ENCODE measurements at places on chromosomes 1 and 21. TPM values are rescaled to one million over a fixed set of nuclear protein-coding genes. Genes with fewer than 3 reads are reported as not detected.

- DNase-seq = no peak
Observed at GRCh38 chr1:107432108-107432507, 291.3 kb downstream of the NTNG1 start.

- DNase-seq = peak; percentile 73
Observed at GRCh38 chr21:42218836-42219605, at the start of gene ABCG1. Gene ABCG1, plus strand, starts transcription at chr21:42219140. Its CDS starts 123 bp downstream, at chr21:42219263.

GRCh38 chr1:46062651-46063319 lies 69.6 kb downstream of the PIK3R3 start:
- DNase-seq = peak; percentile 20

GRCh38 chr1:213154056-213154685 lies 103.1 kb downstream of the RPS6KC1 start:
- no peak for DNase-seq

DNA sequence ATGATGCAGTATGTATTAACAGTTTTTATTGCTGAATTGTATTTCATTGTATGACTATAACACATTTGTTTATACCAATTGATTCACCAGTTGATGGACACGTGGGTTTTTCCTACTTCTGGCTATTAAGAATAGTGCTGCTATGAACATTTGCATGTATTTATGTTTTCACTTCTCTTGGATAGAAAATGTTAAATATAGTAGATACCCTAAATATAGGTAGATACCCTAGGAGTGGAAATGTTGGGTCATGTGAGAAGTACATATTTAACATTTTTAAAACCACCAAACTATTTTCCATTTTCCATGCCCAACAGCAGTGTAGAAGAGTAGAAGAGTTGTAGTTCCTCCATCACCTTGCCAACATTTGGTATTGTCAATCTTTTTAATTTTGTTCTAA lies 7.8 kb downstream of the PHTF1 start:
- DNase-seq = no peak

- DNase-seq = no peak
Observed at GRCh38 chr1:46681333-46682034, 9.8 kb downstream of the TEX38 start.

Gene SH3BGR
- 15.7 TPM for total RNA-seq

DNA sequence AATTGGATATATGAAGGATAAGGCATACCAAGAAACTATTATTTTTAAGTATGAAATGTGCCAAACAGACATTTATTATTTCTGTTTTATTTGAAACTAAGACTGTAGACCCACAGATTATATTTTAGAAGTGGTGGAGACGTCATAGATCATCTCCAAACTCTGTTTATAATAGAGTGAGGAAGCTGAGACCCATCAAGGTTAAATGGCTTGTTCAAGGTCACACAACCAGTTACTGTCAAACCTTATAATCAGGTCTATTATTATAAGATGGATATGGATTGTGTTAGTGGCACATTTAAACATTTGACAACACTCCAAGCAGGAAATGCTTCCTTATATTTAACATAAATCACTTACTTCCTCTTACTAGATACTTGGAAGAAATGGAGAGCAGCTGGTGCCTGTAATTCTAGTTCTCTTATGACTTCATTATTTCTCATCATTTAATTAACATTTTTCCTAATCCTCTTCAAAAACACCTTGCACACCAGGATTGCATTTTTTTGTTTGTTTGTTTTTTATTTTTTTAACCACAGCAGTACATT lies 117.0 kb downstream of the NEK7 start:
- DNase-seq = no peak

- DNase-seq = peak; percentile 39
Observed at GRCh38 chr21:44930543-44930981, 9.3 kb upstream of the SLX9 start.

Gene XCL1
- not detected for total RNA-seq

Measured in transverse colon (tissue), 4 donors.